ENCODE measurements at places on chromosomes 6 and 20. TPM values are rescaled to one million over a fixed set of nuclear protein-coding genes. Genes with fewer than 3 reads are reported as not detected.

DNA sequence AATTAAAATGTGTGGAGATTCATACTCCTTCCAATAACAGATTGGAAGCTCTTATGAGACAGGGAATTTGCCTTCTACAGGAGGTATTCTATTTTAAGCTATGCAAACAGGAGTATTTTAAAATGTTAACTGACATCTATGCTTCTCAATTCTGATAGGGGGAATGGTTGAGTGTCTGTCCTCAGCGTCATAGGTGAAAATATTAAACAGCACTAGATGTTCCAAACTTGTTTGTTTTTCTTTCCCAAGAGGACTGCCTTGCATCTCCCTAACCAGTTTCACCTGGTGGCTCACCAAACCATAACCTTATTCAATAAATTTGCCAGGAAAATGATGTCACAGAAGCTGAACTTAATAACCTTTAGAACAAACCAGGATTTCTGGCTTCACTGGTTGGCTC is 24.6 kb upstream of the ARG1 start:
- no peak for DNase-seq

Gene C6orf52
- not detected for total RNA-seq

DNA sequence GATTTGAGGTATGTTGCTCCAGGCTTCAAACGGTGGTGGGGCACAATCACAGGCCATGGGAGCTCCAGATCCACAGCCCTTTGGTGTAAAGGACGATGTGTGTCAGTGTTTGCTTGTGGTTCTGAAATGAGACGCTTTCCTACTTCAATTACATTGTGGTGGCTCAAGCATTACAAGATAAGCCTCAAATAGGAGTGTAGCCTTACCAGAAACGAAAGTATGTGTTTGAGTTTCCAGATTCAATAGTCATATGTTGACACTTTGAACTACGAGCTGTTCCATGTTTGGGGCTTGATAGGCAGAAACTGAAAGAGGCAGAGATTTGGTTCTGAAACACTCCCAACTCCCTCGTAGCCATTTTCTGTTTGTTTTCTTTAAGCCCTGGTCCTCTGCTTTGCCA is 187.1 kb downstream of the MYLK4 start:
- peak; percentile 41 for DNase-seq

Gene ADGRF5
- total RNA-seq: 0.20 TPM

DNA sequence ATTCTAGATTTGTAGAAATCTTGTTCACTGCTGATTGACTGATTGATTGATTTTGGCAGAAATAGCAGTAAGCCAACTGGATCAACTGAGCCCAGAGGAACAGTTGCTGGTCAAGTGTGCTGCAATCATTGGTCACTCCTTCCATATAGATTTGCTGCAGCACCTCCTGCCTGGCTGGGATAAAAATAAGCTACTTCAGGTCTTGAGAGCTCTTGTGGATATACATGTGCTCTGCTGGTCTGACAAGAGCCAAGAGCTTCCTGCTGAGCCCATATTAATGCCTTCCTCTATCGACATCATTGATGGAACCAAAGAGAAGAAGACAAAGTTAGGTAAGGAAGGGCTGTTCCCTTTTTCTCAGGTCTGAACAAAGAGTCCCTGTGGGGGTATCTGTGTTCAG is 31.2 kb downstream of the TREML1 start:
- DNase-seq: no peak

- no peak for DNase-seq
These were observed 19.6 kb downstream of the KIF16B start for GRCh38 chr20:16553684-16554083.
